Hematopoietic multipotent progenitor cell treated with erythropoietin and hydrocortisone succinate and interleukin-3 and kit ligand, for 6 days (in vitro differentiated cells): ENCODE measurements at places on chromosomes 2 and 18.

DNA sequence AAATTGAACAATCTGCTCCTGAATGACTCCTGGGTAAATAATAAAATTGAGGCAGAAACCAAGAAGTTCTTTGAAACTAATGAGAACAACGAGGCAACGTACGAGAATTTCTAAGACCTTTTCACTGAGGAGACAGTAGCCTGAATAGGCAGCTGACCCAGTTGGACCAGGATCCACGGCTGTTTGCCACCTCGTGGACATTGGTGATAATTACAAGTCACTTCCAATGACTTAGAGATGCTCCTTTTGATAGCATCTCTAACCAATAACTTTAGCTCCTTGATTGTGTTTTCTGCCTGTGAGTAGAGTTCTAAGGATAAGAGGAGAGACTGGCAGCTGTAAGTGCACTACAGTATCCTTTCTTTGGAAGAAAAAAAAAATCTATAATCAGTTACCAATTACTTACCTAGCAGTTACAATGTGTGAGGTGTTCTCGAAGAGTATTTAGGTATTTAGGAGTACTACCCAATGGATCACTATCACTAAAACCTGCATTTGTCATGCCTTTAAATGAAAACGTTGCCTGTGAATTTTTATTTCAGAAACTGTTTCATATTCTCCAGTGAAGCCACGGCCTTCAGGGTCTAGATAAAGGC lies 31.3 kb upstream of the CNTNAP5 start:
- peak; percentile 78 for DNase-seq

DNA sequence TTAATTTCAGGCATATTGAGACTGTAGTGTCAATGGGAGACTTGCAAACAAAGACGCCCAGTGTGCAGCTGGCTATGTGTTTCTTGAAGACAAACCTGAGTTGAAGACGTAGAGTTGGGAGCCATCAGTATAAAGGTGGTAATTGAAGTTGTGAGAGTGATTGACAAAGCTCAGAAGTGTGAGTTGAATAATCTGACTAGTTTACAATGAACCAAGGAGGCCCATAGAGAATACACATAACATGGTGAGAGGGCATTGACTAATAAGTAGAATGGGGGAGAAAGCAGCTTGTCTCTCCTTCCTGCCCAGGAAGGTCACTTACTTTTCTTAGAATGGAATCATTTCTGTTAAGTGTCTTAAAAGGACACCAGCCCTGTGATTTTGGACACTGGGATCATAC lies 14.1 kb downstream of the SP110 start:
- DNase-seq, result no peak

DNA sequence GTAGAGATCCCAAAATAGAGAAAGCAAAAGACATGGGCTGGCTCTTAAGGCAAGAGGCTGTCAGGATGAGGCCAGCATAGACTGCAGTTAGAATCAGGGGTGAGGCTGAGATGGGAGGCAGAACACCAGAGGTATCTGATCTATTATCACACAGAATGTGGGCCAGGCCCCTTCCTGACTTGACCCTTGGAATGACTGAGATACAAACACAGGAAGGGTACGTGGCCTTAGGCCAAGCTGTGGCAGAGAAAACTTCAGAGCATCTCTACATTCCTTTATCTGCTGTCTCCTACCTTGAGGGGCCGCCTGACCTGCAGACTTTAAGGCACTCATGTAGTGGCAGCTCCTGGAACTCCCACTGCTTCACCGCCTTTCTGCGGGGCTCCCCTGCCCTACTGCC lies 28.4 kb downstream of the TMEM17 start:
- no peak for DNase-seq

- DNase-seq, result no peak
Measured at GRCh38 chr2:167424803-167425755, 536.8 kb downstream of the XIRP2 start.

DNA sequence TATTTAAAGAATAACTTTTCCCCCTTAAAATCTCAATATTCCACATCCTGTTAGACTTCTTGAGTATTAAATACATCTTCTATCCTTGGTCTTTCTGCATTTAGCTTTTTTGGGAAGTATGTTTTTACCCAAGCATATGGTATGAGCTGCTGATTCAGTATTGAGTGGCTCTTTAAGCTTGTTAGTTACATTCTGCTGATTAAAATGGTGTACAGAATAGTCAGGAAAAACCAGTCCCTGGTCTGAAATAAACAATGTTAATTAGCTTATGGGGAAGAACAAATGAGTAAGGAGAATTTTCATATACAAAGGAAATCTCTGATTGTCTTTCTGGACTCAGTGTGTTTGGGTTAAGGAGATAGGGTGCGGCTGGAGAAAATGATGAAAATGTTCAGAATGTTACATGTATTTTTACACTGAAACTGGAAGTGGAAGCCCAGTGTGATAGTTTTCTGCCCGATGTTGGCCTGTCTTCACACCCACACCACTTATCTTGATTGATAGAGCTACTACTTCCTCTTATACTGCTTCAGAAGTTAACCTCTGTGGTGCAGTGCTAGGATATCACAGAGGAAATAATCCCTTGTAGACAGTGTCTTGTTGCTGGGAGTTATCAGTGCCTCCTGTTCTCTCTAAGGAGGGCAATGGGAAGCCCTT lies 84.0 kb downstream of the MSH2 start:
- peak; percentile 79 for DNase-seq
